ENCODE measurements at places on chromosomes 7 and 10.

GRCh38 chr7:55086413-55087201 lies 67.8 kb downstream of the EGFR start:
- no peak for DNase-seq

GRCh38 chr7:154857240-154857639 lies 145.7 kb downstream of the PAXIP1 start:
- DNase-seq: no peak

DNA sequence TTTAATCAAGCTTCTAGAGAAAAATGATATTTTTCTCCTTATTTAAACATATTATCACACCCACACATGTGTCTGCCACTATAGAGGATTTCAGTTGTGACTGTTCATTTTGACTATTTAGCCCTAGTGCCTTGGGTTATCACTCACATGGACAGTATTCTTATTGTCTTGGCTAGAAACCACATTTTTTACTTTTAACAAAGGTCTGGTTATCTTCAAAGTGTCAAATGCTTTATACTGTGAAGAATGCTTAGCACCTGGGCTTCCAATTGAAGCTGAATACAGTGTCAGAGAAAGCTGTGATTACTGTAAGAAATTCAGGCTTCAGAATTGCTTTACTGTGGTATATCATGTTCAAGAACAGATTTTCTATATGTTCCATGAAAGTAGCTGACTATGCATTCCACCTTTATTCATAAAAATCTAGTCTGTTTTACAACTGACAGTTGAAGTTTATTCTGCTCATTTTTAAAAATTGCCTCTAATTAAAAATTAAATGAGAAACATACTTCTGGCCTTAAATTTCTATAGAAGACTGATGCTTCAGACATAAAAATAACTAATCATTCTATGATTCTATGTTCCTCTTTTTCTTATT lies 278.6 kb downstream of the SEMA3D start:
- no peak for DNase-seq

DNA sequence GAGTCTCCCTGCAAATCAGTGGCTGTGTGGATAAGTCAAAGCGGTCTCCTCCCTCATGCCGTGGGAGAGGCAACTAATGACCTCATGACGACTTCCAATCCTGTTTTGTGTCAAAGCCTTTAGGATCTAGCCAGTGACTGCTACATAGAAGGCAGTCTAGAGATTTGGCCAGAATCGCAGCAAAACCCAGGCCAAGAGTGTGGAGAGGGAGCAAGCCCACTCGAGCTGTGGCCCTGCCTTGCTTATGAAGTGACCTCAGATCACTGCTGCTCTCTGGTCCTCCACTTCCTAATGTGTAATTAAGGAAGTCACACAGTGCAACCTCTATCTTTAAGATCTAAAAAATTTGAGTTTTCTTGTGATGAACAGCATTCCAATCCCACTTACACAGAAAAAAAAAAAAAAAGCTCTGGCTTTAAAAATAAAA lies 296.7 kb upstream of the KLF6 start:
- peak; percentile 44 for DNase-seq

DNA sequence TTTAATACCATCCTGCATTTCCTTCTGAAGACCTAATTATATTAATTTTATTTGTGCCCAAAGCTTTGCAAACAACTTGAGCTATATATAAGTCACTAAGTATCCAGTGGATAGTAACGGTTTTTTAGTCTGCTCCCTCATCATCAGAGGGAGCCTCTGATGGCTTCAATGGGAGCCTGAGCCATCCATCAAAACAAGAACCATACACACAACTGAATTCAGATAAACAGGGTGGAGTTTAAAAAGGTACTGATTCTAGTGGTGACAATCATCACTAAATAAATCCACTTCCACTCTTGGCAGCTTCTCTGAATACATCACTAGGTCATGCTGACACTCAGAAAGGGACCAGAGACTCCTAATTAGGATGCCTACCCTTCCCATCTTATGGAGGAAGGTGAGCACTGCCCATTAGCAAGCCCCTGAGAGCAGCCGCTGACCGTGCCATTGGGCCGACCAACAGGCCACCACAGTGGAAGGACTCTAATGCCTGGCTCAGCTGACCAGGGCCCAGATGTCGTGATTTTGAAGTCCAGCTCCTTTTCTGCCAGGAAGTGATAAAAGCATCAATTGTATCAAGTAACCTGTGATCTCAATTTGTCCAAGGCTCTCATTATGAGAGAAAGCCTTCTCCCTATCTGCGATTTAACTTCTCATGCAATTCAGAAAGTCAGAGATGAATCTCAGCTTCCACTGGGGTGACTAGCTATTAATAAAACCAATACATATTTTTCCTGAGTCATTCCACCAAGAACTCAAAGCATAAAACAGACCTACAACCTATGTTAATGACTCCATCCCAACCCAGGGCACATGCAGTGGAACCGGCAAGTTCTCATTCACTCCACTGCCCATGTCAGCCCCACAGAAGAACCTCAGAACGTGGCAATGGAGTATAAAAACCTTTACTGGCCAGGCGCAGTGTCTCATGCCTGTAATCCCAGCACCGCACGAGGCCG lies 13.1 kb downstream of the VOPP1 start:
- no peak for DNase-seq

- DNase-seq: no peak
These were observed 186.0 kb upstream of the AKR1E2 start for GRCh38 chr10:4639960-4640359.

GRCh38 chr10:99115703-99116102 lies 119.9 kb downstream of the HPSE2 start:
- DNase-seq: no peak

DNA sequence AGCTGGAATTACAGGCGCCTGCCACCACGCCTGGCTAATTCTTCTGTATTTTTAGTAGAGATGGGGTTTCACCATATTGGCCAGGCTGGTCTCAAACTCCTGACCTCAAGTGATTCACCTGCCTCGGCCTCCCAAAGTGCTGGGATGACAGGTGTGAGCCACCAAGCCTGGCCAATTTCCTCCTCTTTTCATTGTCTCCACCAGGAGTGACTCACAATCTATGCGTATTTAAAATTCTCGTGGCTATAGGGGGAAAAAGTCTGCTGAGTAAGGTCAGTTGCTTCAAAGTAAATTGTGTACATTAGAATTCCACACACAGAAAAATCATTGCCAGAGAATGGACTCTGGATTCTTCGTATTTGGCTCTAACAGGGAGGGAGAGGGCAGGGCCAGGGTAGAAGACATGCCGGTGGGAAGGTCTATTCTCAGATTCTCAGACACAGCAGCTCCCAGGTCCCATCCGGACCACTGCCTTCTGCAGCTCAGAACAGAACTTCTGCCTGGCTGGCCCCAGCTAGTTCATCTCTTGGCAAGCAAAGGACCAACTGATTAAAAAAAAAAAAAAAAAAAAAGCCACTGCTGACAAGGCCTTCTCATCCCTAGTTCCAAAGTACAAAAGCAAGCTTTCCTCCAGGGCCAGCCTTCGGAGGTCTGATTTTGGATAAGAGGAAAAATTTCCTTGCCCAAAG lies 22.2 kb downstream of the PSPH start:
- no peak for DNase-seq

DNA sequence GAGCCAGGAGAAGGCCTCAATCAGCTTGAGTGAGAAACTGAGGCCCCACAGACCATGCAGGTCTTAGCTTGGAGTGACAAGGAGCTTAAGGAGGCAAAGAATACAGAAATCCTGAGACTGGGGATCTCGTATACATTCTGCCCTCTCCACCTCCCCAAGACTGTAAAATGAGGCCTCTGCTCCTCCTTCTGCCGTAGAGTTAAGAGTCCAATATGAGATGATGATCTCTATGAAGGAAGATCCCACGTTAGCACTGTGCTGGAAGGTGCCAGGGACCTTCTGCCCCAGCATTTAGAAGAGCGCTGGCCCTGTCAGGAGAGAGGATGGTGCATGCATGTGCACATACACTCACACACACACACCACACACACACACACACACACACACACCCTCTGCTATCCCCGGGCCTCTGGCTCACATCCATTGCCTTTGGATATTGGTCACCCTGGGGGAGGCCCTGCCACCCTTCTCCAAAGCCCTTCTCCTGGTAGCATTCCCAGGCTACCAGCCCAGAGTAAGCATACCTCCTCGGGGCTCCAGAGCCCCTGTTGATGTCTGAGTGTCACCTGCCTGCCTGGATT lies 15.0 kb downstream of the ZCCHC24 start:
- no peak for DNase-seq

- DNase-seq: no peak
These were observed 464.4 kb upstream of the AKR1E2 start for GRCh38 chr10:4361581-4361980.

DNA sequence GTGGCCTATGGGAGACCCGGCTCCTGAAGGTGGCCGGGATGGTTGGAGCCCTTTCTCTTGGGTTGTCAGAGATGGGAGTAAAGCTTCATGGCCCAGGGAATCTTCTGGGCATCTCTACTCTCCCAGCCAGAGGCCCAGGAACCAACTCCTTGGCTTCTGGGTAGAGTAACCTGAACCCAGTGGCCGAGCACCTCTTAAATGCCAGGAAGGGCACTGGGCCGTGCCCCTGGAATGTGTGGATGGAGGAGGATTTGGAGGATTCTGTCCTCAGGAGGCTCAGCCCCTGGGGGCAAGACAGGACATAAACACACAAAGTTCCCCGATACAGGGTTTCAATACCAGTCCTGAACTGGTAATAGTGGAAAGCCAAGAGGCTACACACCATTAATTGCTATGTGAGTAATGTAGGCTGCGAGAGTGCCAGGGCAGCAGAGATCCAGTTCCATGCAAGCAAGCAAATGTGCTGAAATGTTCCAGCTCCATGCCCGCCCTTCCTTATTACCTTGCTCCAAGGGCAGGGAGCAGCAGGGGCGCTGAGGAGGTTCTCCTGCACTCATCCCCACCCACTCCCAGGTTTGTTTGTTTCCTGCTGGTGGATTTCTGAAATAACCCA lies 1.2 kb downstream of the PALD1 start:
- no peak for DNase-seq

DNA sequence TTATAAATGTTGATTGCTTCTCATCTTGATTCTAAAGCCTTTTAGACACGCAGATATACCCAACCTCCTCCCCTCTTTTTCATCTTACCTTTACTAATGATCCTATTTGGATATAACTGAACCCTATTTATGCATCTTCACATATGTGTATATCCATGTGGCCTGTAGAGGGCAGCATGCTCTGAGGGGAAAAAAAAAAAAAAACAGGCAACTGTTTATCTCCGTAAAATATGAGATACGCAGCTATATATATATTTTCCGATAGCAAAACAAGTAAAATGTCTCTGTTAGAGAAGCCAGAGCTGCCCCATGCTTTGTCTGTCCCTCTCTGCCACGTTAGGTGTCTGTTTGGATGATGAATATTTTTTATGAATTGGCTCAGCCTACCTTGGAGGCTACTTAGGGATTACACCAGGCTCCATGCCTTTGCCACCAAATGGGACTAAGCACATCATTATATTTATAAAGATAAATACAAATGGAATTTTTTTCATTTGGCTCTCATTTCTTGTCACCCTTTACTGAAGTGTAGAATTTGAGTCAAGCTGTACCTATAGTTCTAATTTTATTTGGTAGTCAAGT lies 174.8 kb upstream of the FZD1 start:
- no peak for DNase-seq

- DNase-seq: no peak
These were observed 341.8 kb upstream of the SEMA3A start for GRCh38 chr7:84536271-84536870.

DNA sequence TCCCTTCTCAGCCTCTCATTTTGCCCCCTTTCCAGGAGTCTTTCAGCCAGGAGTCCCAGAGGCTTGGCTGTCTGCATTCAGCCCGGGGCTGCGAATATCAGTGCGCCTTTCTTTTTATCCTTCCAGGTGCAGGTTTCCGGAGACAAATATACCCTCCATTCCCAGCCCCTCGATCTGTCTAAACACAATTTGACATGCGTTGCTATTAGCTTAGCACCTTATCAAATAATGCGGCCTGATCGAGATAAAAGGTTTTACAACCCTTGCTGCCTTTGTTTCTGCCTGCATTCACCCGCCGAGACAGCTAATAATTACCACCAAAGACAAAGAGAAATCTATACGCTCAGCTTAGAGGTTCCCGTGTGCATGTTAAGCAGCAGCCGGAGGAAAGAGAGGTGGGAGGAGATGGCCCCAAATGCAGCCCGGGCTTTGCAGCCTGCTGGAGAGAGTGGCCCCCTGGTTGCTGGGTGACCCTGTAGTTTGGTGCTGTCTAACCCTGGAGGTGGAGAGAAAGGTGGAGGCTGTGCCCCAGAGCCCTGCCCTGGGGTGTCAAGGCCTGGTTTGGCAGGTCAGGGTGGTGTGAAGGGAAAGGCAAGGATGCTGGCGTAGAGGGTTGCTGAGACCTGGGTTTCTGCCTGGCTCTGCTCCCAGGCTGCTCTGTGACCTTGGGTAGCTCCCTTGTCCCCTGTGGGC lies 185.3 kb downstream of the RPS24 start:
- no peak for DNase-seq

- DNase-seq: no peak
These were observed 299.9 kb downstream of the AUTS2 start for GRCh38 chr7:69898189-69898588.

- no peak for DNase-seq
These were observed 66.0 kb downstream of the EBF3 start for GRCh38 chr10:129897871-129898626.

- no peak for DNase-seq
These were observed 15.0 kb downstream of the PTN start for GRCh38 chr7:137328373-137329120.

DNA sequence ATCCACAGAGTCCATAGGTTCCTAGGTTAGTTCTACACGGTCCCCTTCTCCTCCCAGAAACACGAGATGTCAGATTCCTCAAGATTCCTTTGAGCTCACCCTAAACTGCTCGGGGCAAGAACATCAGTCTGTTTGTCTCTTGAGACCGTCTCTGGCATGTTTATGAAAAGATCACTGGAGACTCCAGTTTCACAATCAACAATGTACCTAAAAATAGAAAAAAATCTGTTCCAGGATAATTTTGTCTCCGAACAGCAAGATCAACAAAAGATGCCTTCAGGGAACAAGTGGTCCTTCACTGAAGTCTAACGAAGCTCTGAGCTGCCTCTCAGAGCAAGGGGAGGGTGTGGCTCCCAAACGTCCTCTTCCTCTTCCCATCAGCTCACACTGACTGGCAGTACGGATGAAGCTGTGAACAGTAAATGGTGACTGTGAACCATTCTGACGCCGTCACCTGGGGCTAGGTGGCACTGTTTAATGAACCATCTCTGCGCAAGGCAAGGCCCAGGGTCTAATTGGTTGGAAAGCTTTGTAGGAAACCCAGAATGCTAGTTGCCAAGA lies 156.2 kb upstream of the LYZL1 start:
- peak; percentile 33 for DNase-seq

- no peak for DNase-seq
These were observed 3.5 kb downstream of the EGFR start for GRCh38 chr7:55022002-55022985.
